AG08395 (cell line): ENCODE measurements at places on chromosomes 13 and 19.

- peak; percentile 54 for DNase-seq
Observed at GRCh38 chr19:4373601-4374497, 26.5 kb downstream of the SH3GL1 start.

GRCh38 chr19:19399733-19400433, 5.6 kb upstream of the GATAD2A start:
- peak; percentile 26 for DNase-seq

- DNase-seq, result no peak
Observed at GRCh38 chr13:33033051-33033812, 17.0 kb downstream of the KL start.

DNA sequence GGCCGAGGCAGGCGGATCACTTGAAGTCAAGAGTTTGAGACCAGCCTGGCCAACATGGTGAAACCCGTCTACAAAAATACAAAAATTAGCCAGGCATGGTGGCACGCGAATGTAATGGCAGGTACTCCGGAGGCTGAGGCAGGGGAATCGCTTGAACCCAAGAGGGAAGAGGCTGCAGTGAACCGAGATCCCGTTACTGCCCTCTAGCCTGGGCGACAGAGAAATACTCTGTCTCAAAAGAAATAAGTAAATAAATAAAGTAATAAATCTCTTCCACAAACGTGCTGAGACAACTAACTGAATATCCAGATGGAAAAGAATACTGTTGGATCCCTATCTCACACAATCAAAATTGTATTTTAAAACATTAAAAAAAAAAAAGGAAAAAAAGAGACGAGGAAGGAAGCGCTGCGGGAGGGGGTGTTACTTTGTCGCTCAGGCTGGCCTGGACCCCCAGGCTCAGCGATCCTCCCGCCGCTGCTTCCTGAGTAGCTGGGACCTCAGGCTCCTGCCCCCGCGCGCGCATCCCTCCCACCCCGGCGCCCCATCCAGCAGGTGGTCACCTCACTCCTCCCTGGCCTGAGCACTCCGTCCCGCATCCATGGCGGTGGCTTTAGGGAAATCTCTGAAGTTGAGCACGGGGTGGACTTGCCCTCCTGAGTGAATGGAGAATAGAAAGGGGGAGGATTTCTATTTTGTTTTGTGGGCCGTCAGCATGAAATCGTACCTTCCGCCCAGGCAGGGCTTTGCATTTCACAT, 628 bp upstream of the ZNF813 start:
- peak; percentile 6 for DNase-seq

DNA sequence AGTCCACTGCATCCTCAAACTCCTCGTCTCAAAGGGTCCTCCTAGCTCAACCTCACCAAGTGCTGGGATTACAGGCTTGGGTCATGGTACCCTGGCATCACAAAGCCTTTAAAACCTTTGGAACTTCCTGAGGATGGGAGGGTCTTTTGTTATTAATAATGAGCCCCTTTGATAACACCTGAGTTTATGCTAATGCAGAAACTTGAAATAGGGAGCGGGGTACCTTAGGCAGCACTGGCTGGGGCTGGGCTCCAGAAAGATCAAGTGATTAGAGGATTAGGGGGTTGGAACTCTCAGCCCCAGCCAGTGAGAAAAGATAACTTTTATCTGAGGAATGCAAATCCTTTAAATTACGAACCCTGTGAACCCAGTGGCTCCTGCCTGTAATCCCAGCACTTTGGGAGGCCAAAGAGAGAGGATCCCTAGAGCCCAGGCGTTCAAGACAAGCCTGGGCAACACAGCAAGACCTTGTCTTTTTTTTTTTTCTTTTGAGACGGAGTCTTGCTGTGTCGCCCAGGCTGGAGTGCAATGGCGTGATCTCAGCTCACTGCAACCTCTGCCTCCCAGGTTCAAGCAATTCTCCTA, 9.3 kb upstream of the PSPC1 start:
- DNase-seq, result no peak

DNA sequence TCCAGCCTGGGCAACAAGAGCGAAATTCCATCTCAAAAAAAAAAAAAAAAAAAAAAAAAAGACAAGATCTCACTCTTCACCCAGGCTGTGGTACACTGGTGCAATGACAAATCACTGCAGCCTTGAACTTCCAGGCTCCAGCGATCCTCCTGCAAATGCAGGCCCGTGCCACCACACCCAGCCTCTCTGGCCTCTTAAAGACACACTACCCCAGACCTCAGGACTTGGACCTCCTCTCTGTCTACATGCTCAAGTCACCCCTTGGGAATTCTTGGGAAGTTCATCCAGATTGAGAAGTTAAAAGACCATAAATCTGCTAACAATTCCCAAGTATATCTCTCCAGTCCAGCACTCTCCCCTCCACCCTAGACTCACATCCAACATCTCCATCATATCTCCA, 10.6 kb upstream of the HIPK4 start:
- no peak for DNase-seq

GRCh38 chr13:87444135-87444534, 227.0 kb upstream of the SLITRK5 start:
- no peak for DNase-seq

- no peak for DNase-seq
Observed at GRCh38 chr19:23203841-23204344, 46.3 kb downstream of the ZNF724 start.

DNA sequence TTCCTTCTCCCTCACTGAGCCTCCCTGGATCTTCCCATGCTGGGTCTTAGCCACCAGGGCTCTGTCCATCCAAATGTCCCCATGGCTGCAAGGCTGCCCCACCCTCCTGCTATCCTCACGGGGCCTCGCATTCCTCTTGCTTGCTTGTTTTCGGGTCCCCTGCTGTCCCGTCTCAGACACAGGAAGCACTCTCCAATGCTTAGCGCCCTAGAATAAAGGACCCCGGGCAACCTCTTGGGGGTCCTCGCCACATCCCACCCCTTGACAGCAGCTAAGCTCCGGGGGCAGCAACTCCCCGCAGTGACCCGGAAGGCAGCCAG, 23.7 kb downstream of the SH3GL1 start:
- DNase-seq, result no peak

- no peak for DNase-seq
Observed at GRCh38 chr19:49781394-49781793, 14.6 kb downstream of the AP2A1 start.

- peak; percentile 45 for DNase-seq
Observed at GRCh38 chr13:76707360-76707759, 178.8 kb downstream of the KCTD12 start.
